Hematopoietic multipotent progenitor cell treated with erythropoietin and hydrocortisone succinate and interleukin-3 and kit ligand, for 17 days (in vitro differentiated cells): ENCODE measurements at places on chromosomes 5 and 9.

DNA sequence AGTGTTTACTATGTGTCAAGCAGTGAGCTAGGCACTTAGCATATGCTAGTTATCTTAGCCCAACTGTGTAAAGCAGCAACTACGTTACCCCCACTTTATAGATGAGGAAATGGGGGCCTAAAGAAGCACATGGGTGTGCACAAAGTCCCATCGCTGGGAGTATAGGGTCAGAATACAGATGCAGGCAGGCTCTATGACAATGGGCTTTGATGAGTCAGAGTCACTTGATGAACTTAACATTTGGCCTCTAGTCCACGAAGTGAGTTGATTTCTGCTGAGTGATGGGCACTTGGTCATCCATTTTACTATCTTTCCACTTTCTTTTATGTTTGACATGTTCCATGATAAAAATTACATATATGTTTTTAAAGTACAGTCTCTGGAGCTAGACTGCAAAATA lies 204.3 kb downstream of the TRIM32 start:
- no peak for DNase-seq

DNA sequence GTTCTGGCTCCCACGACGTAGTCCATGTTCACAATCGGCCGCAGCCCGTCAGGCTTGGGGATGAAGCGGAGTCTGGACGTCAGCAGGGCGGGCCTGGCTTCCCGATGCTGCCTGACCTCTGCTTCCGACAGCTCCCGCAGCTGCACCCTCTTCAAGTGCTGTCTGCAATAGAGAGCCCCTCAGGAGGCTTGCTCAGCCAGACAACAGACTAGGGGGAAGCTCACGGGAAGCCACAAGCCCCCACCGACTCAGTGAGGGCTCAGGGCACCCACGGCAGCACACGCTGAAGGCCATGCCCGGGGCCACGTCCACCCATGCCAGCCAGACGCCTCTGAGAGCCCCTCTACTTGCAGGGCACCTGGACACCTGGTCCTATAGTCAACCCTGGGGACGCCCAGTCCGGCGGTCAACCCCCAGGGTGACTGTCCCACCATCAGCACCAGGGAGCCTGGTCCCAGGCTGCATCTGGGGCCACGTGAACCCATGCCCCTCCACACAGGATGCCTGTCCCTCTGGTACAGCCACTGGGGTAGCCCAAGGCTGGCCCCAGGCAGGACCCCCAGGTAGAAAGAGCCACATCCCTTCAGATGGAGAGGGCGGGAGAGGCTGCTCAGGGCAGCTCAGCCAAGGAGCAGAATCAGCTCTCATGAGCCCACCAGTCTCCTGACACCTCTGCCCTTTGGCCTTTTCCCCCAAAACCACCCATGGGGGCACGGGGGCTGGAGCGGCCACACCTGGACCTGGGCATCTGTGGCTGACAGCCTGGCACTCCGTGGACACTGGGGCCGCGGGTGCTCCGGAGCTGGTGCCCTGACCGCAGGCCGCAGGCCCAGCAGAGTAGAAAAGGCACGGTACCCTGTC lies 14.5 kb downstream of the TERT start:
- DNase-seq = no peak

DNA sequence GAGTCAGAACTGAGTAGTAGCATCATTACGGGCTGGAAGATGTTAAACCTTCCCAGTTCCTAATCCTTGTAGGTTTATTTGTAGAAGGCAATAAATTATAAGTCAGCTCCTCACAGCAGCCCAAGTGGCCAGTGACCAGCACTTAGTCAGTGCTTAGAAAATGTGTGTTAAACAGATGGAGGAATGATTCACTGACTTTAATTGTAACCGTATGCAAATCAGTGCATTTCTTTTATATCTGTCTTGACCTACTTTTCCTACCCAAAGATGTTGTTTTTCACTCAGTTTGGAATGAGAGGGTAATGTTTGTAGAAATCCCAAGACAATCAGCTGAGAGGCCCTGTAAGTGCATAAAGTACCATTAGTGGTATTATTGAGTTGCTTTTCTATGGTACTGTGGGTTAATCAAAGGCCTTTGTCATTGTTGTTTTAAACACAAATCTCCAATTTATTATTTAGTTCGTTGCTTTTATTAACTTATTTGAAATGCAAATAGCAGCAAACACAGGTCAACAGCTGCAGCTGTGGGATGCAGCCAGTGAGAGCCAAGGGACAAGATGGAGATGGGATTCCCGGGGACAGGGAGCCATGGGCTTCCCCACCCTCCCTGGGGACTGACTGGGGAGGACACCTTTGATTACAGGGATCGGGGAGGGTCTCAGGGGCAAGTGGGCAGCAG lies 49.8 kb downstream of the MAP1B start:
- no peak for DNase-seq

- DNase-seq = no peak
Observed at GRCh38 chr9:6076851-6077250, 61.4 kb upstream of the RANBP6 start.

- no peak for DNase-seq
Observed at GRCh38 chr5:82828211-82828610, 249.0 kb downstream of the TMEM167A start.

GRCh38 chr9:128947277-128947526 lies 201 bp downstream of the DOLK start:
- no peak for DNase-seq

- no peak for DNase-seq
Observed at GRCh38 chr9:72119853-72120252, 29.4 kb upstream of the GDA start.

DNA sequence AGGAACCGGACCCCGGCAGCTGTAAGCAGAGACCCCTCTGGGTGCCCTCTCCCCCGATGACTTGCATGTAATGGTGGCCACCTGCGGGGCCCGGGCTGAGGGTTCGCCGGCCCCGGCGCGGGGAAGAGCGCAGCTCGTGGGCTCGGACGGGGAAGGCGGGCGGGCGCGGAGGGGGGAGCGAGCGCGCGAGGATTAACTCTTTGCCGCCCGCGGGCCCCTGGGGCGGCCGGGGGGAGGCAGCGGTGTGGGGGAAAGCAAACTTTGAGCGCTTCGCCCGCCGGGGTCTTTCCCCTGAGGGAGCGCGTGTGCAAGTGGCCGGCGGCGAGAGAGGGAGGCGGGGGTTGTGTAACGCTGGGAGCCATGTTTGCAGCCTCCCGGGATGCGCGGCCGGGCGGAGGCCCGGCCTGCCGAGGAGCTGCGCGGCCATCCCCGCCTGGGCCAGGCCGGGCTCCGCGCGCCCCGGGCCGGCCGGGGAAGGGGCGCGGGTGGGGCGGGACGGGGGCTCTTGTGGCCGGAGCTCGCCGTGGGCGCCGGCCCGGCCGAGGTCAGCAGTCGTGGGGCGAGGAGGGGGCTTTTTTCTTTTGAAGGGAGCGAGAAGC lies 547 bp downstream of the ANP32B start:
- DNase-seq = peak; percentile 70

DNA sequence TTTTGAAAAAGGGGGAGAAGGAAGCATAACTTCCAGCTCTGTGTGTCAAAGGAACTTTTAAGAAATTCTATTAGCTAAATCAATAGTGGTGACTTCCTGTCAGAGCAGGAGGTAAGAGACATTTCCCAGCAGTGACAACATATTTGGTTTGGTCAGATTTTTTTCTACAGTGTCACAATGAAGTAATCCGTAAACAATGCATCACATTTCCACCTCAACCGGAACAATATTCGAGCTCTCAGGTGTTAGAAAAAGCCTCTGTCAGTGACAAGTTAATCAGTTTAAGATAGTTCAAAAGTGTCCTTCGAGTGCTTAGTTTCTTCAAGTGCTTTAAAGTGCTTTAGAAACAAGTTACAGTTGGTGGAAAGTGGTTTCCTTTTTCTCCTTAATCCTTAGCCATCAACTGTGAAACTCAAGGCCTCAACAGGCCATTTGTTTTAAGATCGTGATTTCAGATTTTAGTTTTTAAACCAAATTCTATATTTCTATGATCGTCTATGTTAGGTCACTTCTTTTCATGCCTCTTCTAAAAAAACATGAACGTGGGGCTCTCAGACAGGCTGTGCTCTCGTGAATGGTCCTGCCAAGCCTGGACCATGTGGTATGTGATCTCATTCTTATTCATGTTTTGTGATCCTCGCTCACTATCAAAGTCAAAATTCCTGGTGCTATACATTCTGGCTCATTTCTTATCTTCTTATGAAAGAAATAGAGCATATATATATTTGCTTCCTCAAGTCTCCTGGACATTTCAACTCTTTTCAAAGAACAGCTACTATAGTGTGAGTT lies 181.9 kb upstream of the HMHB1 start:
- no peak for DNase-seq

GRCh38 chr5:154708207-154708606 lies 47.0 kb upstream of the LARP1 start:
- DNase-seq = no peak

GRCh38 chr9:122291458-122291857 lies 26.8 kb downstream of the MRRF start:
- no peak for DNase-seq

- DNase-seq = no peak
Observed at GRCh38 chr5:142215915-142216681, 107.5 kb downstream of the NDFIP1 start.

- no peak for DNase-seq
Observed at GRCh38 chr5:147267082-147267832, 32.4 kb downstream of the STK32A start.

GRCh38 chr5:608429-609370 lies 3.4 kb upstream of the CEP72 start:
- DNase-seq = no peak

DNA sequence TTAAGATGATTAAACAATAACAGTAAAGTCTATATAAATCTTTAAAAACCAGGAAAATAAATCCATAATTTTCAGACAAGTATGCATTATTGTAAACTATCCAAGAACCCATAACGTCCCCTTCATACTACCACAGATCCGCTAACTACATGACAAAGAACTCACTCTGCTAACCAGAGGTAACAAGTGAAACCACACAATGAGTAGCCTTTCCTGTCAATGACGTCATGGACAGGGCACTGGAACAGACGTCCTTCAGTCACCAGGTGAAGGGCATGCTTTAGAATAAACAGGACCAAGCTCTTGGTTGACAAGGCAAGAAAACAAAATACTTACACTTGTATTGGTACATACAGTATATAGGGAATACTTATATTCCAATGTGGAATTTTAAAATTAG lies 45.2 kb downstream of the RNF130 start:
- DNase-seq = no peak

GRCh38 chr5:135966165-135966564 lies 11.4 kb upstream of the LECT2 start:
- DNase-seq = no peak

GRCh38 chr5:73728493-73729273 lies 102.7 kb downstream of the ARHGEF28 start:
- no peak for DNase-seq

DNA sequence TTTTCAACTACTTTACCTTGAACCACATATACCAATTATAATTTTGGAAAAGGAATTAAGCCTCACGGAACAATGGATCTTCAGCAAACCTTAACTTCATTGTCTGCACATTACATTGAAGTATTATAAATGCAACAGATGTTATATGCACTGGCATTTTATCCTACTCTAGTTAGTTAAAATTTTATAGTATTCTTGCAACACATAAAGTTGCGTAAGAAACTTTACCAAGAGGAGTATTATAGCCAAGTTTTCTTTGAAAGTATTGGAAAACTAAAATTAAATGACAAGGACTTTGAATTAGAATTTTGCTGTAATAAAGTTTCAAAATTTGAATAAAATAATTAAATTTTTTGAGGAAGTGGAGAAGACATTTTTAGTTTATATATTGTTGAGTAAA lies 63.4 kb upstream of the SREK1 start:
- DNase-seq = no peak

GRCh38 chr9:134502809-134503211 lies 138.8 kb upstream of the COL5A1 start:
- DNase-seq = no peak

- DNase-seq = no peak
Observed at GRCh38 chr5:168135897-168136296, 155.5 kb upstream of the WWC1 start.

DNA sequence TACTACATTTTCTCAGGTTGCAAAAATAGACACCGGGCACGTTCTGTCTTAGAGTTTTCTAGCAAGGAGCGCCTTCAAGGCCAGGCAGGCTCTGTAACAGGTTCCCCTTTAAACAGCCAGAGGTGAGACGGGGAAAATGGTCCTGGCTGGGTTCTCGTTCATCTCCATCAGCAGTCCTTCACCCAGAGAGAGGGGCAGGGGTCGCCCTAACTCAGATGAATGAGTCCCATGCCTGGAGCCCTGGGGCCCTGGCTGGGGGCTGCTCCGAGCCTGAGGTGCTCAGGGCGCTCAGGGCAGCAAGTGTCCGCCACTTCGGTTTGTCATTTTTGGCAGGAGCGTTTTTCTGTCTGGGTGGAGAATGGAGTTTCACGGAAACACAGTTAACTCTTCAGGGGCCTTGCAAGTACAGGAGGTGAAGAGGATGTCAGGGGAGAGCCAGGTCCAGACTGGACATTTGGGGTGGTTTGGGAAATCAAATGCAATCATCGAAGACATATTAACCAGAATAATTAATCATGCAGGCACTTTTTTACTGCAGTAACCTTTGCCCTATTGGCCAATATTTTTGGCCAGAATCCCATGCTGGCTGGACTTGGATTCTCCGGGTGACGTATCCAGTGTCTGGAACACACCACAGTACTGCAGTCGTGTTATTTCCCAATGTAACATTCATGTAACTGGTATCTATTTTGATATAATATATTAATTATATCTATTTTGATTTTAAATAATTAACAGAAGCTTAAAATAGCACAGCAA lies 2.9 kb downstream of the NTNG2 start:
- DNase-seq = no peak

GRCh38 chr9:69193685-69194032 lies 19.6 kb downstream of the TJP2 start:
- DNase-seq = no peak

- DNase-seq = no peak
Observed at GRCh38 chr9:91451431-91452270, 28.0 kb upstream of the NFIL3 start.

- DNase-seq = no peak
Observed at GRCh38 chr9:4489919-4490704, at the start of gene SLC1A1. Gene SLC1A1, plus strand, starts transcription at chr9:4490468. Its CDS starts 212 bp downstream, at chr9:4490680.

DNA sequence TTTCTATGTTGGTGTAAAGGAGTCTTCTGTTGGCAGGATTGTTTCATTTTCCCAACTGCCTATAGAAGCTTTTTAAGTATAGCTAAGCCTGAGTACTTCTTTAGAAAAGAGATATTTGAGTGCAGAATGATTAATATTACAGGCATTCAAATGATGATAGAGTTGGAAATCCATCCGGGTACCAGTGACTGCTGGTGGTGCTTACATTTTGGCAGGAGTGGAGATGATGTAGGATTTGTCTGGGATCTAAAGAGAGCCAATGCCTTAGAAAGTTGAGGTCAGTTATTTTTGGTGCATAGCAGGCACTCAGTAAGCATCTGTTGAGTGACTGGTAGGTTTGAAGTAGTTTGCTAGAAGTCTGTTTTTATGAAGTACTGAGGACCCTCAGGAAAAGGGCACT lies 433.5 kb downstream of the DMAC1 start:
- DNase-seq = no peak

DNA sequence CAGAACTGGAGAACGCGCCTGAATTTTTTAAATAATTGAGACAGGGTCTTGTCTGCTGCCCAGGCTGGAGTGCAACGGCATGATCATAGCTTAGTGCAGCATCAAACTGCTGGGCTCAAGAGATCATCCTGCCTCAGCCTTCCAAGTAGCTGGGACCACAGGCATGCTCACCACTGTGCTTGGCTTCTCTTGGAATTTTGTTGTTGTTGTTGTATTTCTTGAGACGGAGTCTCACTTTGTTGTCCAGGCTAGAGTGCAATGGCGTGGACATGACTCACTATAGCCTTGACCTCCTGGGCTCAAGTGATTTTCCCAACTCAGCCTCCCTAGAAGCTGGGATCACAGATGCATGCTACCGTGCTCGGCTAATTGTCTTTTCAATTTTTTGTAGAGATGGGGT lies 58.4 kb upstream of the DAB2IP start:
- no peak for DNase-seq
